Activated T-cell treated with anti-CD3 and anti-CD28 coated beads, Interleukin-2, amount 50 U/mL, for 72 hours (primary cell): ENCODE measurements at places on chromosomes 5 and 9.

DNA sequence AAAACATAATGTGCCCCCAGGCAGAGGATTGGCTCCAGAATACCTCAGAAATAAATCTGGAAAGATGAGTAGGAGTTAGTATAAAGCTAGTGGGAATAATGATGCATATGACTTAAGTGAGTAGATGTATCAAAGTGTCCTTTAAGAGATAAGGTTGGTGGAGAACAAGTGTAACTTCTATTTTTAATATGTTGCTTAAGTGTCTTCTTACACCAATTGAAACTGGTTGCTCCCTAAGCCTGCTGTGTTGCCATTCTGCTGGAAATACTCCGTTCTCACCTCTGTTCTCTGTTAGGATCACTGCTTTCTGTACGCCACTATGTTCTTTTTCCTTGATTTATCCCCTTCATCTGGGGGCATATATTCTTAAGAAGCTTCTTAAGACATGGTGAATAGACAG is 286.4 kb downstream of the TMEM232 start:
- no peak for DNase-seq

DNA sequence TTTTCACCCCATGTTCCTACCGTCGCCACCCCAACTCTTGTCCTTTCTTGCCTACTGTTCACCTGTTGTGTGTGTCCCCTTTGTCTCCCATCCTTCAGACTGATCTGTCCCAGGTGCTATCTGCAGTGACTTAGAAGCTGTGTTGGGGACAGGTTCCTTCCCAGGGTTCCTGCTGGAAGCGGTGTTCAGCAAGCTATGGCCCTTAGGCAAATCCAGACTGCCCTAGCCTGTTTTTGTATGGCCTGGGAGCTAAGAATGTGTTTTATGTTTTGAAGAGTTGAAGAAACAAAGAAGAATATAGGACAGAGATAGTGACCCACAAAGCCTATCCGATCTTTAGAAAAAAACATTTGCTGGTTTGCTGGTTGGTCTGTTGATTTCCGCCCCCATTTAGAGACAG is 236.4 kb downstream of the GOLPH3 start:
- no peak for DNase-seq

- no peak for DNase-seq
Observed at GRCh38 chr9:88075966-88076285, 62.3 kb downstream of the SPATA31C2 start.

- peak; percentile 52 for DNase-seq
Observed at GRCh38 chr9:14993061-14993800, 83.0 kb upstream of the FREM1 start.

- DNase-seq: no peak
Observed at GRCh38 chr9:121399883-121400607, 30.0 kb upstream of the STOM start.

- DNase-seq: no peak
Observed at GRCh38 chr5:93161661-93162654, 419.1 kb downstream of the NR2F1-AS1 start.

DNA sequence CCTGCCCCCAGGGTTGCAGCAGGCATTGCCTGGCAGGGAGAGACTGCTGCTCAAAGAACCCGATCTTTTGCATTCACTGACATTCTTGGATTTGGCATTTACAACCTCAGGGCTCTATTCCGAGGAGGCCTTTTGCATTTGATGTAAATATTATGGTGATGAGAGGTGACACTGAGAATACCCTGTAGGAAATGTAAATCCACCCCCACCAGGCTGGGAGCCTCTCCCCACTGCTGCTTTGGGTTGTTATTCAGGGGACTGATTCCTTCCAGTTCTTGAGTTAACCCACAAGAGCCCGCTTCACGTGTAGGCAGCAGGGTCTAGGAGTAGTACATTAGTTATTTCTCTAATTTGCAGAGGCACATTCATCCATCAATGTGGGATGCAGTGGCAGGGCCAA is 55.5 kb upstream of the ARAP3 start:
- DNase-seq: no peak

GRCh38 chr9:84955971-84956370 is 286.4 kb downstream of the NTRK2 start:
- no peak for DNase-seq

DNA sequence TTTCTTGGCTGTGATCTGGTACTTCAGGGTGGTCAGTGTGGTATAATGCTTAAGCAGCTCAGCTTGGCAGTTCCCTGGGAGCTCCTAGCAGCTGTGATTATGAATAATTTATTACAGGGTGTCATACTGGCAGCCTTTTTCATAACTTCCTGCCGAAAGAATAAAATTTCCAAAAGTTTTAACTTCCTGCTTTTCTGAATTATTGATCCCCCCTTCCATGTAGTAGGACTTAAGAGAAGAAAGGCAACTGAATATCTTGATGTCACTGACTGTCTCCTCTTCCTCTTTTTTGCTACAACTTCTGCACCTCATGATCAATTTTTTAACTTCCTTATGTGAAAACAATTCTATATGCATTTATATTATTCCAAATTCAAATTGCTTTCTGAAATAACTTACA is 74.3 kb upstream of the SPEF2 start:
- DNase-seq: no peak

GRCh38 chr5:14251733-14252132 is 108.6 kb downstream of the TRIO start:
- no peak for DNase-seq

DNA sequence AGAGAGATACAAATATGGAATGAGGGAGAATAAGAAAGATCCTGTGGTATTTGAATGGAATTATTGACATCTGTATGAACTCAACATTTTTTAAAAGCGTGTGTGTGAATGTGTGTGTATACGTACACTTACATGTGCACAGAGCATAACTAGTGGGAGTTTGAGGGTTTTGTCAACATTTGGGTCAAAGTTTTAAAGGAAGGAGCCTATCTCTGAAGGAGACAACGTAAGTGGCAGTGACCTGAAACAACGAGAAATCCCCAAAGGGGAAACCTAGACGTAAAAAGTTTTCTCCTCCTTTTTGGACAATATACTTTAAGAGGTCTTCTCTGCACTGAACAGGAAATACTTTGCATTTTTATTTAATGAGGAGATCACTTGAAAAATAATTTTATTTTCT is 40.2 kb upstream of the DTWD2 start:
- DNase-seq: no peak

- no peak for DNase-seq
Observed at GRCh38 chr5:134410822-134411221, 859 bp downstream of the CDKN2AIPNL start.

DNA sequence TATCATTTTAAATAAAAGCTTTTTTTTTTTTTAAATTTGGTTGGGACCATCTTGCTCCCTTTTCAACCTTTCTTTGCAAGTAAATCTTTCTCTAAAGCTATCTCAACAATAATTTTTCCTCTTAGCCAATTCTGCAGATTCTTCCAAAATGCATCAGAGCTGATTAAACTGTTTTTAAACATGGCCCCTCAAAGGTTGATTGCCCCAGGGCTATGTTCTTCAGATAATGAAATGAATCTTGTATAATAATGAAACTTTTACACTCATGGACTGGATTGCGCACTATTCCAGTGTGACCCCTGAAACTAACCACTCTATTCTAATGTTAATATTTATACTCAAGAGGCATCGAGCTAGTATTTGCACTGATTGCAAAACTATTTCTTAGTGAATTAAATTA is 222.8 kb upstream of the PRDM9 start:
- no peak for DNase-seq

GRCh38 chr9:118563677-118564076 is 805.6 kb downstream of the BRINP1 start:
- DNase-seq: no peak

GRCh38 chr5:38765399-38765861 is 80.4 kb upstream of the OSMR start:
- no peak for DNase-seq

DNA sequence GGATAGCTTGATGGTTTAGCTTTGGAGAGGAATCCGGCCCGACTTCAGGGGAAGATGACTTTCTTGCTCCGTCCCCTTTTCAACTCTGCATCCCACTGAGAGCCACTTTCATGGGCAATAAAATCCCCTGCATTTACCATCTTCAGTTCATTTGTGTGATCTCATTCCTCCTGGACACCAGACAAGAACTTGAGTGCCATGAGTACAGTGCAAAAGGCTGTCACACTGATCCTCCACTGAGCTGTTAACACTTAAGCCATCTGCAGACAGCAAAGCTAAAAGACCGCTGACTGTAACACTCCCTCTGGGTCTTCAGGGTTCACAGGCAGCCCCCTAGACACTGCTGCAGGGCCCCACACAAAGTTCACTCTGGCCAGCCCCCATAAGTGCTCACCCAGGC is 48.3 kb upstream of the TCERG1 start:
- DNase-seq: no peak

DNA sequence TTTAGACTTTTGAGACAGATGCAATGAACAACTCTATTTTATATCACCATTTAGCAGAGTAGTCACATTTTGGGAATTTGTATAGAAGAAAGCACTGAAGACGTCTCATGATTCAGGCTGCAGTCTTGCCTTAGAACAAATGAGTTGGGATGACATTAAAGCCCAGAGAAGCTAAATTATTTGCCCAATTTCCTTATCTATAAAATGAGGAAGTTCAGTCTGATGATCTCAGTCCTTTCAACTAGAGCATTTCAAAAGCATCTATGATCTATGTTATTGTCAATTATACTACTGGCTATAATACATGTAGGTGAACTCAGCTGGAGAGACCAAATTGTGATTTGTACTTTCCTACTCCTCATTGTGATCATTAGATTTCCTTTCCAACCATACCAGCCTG is 154.1 kb downstream of the OSTF1 start:
- no peak for DNase-seq

DNA sequence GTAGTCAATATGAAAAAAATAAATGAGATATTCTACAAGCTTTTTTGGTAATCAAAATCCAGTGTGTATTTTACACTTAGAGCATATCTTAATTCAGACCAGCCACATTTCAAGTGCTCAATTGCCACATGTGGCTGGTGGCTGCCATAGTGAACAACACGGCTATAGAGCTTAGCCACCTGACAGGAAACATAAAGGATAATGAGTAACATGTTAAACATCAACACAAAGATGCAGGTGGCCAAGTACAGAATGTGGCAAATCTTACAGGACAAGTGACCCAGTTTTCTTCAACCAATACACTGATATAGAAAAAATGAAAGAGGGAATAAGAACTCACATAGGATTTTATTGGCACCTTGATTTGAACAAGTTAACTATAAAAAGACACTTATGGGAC is 61.4 kb downstream of the KIF24 start:
- no peak for DNase-seq

GRCh38 chr5:176543428-176544182 is 5.5 kb upstream of the CDHR2 start:
- peak; percentile 88 for DNase-seq

DNA sequence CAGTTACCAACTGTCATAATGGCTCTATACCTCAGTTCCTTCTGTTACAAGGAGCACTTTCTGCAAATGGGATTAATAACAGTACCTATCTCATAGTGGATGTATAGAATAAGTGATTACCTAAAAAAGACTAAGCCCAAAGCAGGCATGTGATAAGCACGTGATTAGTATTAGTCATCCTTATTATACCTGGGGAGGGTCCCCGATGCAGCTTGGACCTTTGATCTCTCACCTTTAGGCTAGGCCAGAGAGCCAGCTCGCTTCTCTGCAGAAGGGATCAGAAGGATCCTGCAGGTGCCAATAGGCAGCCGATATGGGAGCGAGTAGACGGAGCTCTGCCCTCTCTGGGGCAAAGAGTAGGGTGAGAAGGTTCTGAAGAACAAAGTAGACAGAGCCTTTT is 4.0 kb downstream of the JADE2 start:
- no peak for DNase-seq

GRCh38 chr5:9351546-9351945 is 194.3 kb downstream of the SEMA5A start:
- DNase-seq: no peak

- peak; percentile 88 for DNase-seq
Observed at GRCh38 chr5:134138416-134139376, 24.2 kb downstream of the TCF7 start.

DNA sequence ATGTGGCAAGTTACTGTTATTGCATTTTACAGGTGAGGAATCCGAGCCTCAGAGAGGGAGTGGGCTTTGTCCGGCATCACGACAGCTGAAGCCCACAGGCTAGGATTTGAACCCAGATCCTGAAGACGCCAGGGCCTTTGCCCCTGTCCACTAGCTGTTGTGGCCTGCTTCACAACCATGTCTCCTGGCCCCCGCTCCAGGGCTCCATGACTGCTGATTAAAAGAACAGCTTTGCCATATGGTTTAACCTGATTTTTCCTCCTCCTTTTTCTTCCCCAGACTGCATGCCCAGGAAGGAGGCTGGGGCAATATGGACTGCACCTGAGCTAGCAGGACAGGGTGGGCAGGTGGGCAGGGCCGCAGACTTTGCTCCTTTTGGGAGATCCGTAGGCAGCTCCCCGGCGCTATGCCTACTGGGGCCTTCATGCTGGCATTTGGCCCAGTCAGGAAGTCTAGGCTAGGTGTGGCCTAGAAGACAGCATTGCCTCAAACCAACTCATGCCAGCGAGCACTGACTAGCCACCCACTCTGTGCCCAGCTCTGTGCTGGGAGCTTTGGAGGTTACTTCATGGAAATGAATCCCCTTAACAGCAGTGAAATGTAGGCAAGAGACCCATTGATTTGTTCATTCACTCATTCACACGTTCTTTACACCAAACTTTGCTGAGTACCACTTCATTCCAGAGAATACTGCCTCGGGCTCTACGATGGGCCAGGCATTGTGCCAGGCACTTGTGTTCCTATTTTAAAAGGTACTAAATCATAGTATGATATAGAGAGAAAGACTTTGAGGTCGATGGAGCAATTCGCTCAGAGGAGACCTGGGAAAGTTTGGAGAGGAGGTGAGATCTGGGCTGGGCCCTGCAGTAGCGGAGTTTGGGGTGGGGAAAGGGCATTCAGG is 94.3 kb upstream of the CPEB4 start:
- DNase-seq: no peak

- DNase-seq: no peak
Observed at GRCh38 chr9:7164440-7165330, 406.9 kb downstream of the KDM4C start.

- no peak for DNase-seq
Observed at GRCh38 chr5:45038366-45038987, 229.7 kb downstream of the MRPS30 start.

DNA sequence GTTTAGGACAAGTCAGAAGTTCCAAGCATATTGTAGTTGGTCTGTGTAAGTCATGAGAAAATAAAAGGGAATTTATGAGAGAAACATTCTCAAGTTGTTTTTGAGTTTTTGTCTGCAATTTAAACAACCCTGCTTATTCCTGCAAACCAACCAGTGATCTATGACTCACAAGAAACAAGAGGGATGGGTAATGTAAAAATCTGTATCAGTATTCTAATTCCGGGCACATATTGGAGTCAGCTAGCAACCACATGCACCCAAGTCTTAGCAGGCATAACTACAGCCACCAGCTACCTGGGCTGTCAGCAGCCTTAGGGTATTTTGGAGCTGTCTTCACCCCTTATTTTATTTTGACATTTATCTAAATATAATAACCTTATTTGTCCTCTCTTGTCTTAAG is 128.7 kb upstream of the APC start:
- DNase-seq: no peak

DNA sequence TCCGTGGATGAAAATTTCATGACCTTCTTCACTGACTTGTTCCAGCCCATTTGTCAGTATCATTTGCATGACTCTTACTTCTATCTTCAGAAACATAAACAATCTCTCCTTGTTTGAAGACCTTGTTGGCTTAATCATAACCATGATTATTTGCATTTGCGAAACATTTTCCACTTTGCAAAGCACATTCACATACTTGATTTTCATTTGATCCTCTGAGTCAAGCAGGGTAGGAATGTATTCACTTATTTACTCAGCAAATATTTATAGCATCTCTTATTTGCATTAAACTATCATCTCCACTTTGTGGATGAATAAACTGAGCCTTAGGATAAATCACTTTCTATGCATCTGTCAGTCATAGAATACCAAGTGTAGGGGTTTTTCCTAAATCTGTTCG is 343.0 kb upstream of the SGCD start:
- no peak for DNase-seq
